ENCODE measurements at places on chromosomes 4 and X.

- DNase-seq = no peak
Measured at GRCh38 chr4:128819082-128819742, 9.7 kb downstream of the JADE1 start.

- DNase-seq = no peak
Measured at GRCh38 chr4:126137782-126138170, 823.0 kb downstream of the FAT4 start.

DNA sequence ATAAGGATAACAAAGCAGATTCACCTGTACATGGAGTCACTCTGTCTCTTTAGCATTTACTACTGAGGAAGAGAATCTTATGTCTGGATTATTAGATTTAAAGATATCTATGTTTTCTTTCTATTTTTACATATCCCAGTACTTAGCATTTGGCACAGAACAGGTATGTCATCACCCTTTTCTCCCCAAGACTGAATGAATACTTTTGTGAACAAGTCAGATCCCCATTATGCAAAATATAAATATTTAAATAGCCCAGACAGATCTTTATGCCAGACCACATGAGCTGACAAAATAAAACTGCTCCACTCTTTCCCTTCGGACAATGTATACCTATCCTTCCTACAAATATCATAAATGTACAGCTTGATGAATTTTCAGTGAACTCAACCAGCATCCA, 94.5 kb downstream of the CASK start:
- DNase-seq = no peak

DNA sequence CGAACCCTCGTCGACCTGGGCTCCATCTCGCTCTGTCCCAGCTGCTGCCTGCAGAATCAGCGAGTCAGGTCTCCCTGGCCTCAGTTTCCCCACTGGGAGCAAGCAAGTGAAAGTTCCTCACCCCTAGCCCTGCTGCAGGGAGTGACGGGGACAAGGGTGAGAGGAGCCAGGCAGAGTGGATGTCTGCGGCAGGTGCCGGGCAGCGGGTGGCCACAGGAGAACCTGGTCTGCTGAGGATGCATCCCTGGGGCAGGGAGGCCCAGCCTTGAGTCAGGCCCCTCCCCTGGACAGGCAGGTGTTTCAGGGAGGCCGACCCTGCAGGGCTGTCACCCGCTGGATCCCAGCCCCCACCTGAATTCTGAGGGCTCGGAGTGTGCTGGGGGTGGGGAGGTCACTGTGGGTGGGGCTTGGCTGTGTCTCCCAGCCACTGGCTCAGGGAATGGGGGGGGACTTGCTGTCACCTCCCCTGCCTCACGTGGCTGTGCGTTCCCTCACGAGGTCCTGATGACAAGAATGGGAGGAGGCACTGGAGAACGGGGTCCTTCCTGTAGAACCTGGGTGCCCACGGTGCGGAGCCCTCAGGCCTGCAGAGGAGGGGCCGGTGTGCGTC, 33.2 kb downstream of the LRPAP1 start:
- DNase-seq = no peak

GRCh38 chr4:139669890-139670289, 4.3 kb downstream of the MGST2 start:
- no peak for DNase-seq

DNA sequence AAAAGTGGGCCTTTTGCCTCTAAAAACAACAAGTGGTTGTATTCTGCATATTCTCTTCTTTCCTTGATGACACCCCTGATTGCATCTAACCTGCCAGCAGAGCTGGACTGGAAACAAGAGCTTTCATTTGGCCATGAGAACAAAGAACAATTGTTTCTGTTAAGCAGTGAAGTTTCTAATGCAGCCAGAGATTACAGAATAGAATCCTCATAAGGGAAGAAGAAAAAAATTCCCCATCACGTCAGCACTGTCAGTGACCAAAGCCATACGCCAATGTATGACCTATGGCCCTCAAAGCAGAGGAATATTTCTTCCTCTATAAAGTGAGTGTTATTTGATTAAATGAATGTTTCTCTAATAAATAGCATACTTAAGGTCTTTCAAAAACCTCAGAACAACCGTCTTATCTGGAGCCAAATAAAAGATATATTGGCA, 529.1 kb upstream of the INTU start:
- DNase-seq = no peak

- no peak for DNase-seq
Measured at GRCh38 chrX:41265615-41266014, 68.3 kb upstream of the DDX3X start.

Measured in stimulated activated CD8-positive, alpha-beta memory T cell treated with anti-CD3 and anti-CD28 coated beads, Interleukin-2, amount 100 ng/mL, for 1 hour (primary cell).